ENCODE measurements at places on chromosomes 6 and 20.

DNA sequence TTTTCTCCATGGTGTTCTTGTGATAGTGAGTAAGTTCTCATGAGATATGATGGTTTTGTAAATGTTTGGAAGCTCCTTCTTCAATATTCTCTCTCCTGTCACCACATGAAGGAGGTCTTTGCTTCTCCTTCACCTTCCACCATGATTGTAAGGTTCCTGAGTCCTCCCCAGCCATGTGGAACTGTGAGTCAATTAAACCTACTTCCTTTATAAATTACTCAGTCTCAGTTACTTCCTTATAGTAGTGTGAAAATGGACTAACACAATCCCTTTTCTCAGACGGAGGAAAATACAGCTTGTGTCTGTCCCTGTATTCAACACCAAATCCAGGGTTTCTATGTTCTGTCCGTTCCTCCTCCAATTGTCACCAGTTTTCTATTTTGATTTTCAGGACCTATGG, 181.0 kb downstream of the ALDH8A1 start:
- DNase-seq = no peak

GRCh38 chr20:59616306-59616705, 12.0 kb downstream of the PHACTR3 start:
- DNase-seq = no peak

GRCh38 chr6:90739339-90739738, 152.5 kb upstream of the MAP3K7 start:
- no peak for DNase-seq

DNA sequence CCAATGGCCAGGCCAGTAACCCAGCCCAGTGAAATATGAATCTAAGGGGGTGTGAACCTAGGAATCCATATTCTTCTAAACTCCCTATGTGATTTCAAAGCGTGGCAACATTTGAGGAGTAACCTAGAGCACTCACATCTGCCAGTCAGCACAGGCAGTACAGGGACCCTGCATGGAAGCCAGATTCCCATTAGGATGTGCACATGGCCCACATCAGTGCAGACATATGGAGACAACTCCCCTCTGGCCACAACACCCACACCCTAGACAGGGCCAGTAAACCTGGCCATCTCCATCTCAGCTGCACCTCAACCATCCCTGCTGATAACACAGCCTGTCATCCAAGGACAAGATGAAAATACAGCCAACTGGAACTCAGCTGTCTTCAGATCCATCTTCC, 56.5 kb downstream of the KIF16B start:
- DNase-seq = no peak
